Left colon (tissue), 2 donors: ENCODE measurements at places on chromosomes 5 and 9. TPM values are rescaled to one million over a fixed set of nuclear protein-coding genes. Genes with fewer than 3 reads are reported as not detected.

- peak; percentile 70 for DNase-seq
Measured at GRCh38 chr9:121268851-121269641, 1.1 kb downstream of the GSN start.

- no peak for DNase-seq
Measured at GRCh38 chr5:119370486-119370885, 14.7 kb downstream of the TNFAIP8 start.

SARDH gene
- 0.92 TPM for total RNA-seq

- no peak for DNase-seq
Measured at GRCh38 chr5:137036640-137037039, 462.5 kb downstream of the SPOCK1 start.

DNA sequence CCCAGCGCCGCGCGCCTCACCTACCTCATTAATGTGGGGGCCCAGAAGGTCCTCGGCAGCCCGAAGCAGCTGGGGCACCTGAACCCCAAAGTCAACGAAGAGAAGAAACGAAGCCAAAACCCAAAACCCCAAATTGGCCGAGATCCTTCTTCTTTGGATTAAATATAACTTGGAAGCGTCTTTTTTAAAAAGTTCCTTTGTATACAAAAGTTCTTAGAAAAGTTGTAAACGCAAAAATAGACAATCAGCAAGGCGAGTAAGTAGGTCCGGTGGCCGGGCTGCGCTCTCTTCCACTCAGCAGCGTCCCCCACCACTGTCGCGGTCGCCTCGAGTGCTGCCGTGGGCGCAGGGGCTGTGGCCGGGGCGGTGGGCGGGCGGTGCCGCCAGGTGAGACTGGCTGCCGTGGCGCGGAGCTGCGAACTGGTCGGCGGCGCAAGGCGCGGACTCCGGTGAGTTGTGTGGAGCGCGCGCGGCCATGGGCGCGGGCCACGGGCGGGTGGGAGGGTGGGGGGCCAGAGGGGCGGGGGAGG lies 360 bp downstream of the KLF4 start:
- DNase-seq, result no peak
